ENCODE measurements at places on chromosomes 1 and 21. TPM values are rescaled to one million over a fixed set of nuclear protein-coding genes. Genes with fewer than 3 reads are reported as not detected.

Gene LHX4
- not detected for total RNA-seq

Gene S100A12
- not detected for total RNA-seq

Gene HSPA6
- total RNA-seq: 1.5 TPM

Gene NAV1
- total RNA-seq: 6.3 TPM

Gene OR14I1
- not detected for total RNA-seq

Gene C8B
- total RNA-seq: not detected

Gene ZNF648
- total RNA-seq: not detected

Gene DNASE2B
- total RNA-seq: not detected

Gene HORMAD1
- total RNA-seq: not detected

Gene ITGB2
- total RNA-seq: 0.13 TPM

Gene CDA
- 4.4 TPM for total RNA-seq

Gene OR2T29
- not detected for total RNA-seq

All from dermis microvascular lymphatic vessel endothelial cell (primary cell).